ENCODE measurements at places on chromosomes 1 and 21. TPM values are rescaled to one million over a fixed set of nuclear protein-coding genes. Genes with fewer than 3 reads are reported as not detected.

Gene XKR8
- 6.3 TPM for polyA plus RNA-seq

Gene SPAG17
- not detected for polyA plus RNA-seq

Gene SAMD13
- polyA plus RNA-seq, result 0.84 TPM

Gene AXDND1
- polyA plus RNA-seq, result not detected

Gene FCRLA
- 0.11 TPM for polyA plus RNA-seq

Gene MROH9
- not detected for polyA plus RNA-seq

Gene CDC42BPA
- polyA plus RNA-seq, result 15.7 TPM

- no peak for DNase-seq
Observed at GRCh38 chr1:106055855-106056254, 1000.6 kb upstream of the PRMT6 start.

DNA sequence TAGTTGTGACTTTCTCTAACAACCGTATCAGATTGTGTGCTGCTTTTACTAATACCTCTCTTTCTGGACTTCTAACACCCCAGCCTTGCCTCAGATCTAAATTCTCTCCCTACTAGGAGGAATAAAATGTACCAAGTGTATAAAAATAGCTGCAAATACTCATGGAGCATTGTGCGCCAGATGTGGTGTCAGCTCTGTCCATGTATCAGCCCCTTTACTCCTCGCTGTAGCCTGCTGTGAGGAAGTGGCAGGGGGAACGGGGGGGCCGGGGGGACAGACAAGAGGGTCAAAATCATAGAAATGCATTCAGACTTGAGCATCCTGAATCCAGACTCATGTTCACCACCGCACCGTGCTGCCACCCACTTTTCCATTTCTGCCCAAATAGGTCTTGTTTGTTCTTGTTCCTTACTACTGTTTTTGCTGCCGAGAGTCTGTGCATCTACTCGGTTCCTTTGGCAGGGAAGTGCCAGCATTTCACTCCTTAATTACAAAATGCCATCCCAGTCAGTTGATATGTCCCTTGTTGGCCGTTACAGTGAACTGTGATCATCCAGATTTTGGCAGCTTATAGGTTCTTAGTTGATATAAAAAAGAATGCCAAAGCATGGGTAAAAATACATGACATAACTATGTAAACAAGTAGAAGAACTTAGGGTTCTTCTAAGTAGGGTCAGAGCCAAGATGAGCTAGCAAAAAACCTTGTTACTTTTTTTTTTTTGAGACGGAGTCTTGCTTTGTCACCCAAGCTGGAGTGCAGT lies 76.4 kb downstream of the UBE4B start:
- DNase-seq, result no peak

- DNase-seq, result no peak
Observed at GRCh38 chr1:205015241-205015640, 27.8 kb upstream of the CNTN2 start.

DNA sequence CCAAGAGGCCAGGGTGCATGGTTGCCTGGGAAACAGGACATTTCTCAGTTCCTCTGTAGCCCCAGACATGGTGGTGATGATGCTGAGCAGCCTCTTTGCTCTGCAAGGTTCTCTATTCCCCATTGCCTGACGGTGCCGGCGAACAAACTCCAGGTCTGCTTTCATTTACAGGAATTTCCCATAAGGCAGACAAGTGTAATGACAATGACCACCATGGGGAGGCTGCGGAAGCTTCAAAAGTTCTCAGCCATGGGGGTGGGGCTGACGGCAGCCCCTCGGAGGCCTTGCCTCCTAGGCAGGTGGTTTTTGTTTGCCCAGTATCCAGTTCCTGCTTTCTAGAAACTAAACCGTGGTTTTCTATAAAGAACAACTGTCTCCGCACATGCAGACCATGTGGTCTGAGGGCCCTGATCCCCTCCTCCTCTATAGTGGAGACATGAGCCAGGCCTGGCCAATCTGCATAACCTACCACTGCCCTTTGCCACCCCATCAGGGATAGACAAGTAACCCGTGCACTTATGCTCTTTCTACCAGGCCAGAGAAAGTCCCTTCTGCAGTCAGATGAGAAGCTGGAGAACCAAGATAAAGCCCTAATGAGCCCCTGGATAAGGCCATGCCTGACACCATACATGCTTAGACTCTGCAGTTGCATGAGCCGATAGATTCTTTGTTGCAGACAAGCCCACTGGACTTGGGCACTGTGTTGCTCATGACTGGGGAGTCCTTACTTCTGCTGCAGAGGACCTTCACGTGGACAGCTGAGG lies 54.1 kb downstream of the LDLRAD2 start:
- no peak for DNase-seq

DNA sequence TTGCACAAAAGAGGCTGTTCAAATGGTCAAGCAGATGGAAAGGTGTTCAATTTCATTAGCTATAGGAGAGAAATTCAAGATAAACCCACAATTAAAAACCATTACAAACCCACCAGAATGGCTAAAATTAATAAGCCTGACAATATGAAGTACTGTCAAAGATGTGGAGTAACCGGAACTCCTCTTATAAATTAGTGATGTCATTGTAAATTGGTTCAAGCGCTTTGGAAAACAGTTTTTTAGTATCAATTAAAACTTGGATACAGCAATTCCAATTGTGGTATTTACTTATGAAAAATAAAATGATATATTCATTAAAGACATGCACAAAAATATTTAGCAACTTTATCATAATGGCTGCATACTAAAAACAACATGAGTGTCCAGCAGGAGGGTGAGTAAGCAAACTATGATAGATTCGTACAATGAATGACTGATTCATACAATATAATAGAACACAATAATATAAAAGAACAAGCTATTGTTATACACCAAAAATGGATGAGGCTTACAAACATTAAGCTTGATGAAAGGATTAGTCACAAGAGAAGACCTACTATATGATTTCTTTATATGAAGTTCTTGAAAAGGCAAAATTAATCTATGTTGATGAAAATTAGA lies 38.4 kb upstream of the FGGY start:
- DNase-seq, result no peak

GRCh38 chr1:119767486-119767885 lies 1.2 kb downstream of the HMGCS2 start:
- no peak for DNase-seq

DNA sequence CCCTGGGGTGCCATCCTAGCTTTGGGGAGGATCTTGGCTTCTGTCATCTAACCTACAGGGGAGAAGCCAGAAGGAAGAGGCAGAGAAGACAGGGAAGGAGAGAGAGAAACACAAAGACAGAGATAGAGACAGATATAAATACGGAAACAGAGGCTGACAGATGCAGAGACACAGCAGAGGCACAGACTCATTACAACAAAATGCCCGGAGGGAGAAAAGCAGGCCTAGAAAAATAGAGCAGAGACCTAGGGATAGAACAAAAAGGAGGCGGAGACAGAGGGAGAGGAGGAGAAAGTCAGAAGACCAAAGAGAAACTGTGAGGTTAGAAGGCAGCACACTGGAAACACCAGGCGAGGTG lies 1.9 kb downstream of the PEAR1 start:
- no peak for DNase-seq

- DNase-seq, result peak; percentile 63
Observed at GRCh38 chr1:165416876-165417275, 28.1 kb downstream of the RXRG start.

DNA sequence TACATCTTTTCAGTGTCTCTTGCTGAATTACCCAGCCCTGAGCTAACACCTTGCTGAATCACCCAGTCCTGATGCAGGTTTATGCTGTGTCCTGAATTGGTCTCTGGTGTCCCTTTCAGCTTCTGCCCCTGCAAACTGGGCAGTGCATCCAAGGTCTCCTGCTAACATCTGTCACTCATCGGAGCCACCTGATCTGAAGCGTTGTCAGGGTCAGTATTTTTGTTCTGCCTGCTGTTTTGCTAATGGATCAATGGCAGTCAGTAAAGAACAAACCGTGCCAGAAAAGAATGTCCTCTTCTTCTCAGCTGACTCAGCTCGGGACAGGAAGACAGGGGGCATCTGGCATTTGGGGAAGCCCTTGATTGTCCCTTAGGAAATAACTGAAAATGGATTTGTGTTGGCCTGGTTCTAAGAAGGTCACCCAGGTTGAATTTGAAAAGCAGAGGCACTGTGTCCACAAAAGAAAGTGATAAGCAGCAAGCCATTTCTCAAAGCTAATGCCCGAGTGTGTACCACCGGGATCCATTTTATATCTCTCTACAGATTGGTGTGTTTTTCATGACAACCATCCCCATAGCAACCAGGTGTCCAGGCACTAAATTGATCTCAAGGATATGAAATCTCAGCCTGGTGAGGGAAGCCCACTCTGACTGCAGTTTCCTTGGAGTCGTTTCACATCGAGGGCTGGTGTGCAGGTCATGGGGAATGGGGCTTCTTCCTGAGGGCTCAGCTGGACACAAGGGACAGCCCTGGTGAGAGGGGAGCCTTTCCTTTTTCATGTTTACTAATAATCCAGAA lies 109.7 kb upstream of the IRF2BP2 start:
- DNase-seq, result no peak

GRCh38 chr1:111599781-111600693 lies 19.6 kb upstream of the RAP1A start:
- no peak for DNase-seq

DNA sequence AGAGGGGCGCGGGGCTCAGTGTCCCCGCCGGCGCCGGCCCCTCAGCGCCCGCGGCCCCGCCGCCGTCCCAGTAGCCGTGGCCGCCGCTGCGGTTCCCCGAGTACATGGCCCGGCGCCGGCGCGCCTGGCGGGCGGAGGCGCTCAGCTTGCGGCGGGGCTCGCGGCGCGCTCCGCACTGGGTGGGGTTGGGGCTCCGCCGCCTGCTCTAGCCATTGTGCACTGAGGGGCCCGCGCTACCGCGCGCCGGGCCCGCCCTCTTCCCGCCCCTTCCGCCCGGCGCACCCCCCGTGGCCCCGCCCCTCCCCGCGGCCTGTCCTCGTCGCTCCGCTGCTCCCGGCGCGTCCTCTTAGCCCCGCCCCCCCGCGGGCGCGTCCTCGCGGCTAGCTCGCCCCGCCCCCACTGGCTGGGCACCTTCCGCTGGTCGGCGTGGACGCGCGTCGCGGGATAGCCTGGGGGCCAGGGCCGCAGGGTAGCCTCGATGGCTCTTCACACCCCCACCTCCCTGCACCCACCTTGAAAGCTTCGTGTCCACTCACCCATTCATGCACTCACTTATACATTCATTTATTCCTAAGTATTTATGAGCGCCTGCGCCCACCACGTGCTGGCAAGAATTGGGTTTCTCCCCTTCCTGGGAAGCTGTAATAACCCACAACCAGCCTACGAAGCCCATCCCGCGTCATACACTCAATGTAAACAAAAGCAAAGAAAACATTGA lies at the start of the genes CHML and OPN3:
Gene CHML, minus strand, starts transcription at position 221 of the 718 bp plus-strand sequence. CDS start 4,603 bp downstream, outside the sequence.
Gene OPN3, minus strand, starts transcription at position 221 of the 718 bp plus-strand sequence. Its CDS starts 115 bp downstream, at position 106.
- DNase-seq, result peak; percentile 95

GRCh38 chr1:65467536-65467935 lies 47.1 kb downstream of the LEPR start:
- no peak for DNase-seq

DNA sequence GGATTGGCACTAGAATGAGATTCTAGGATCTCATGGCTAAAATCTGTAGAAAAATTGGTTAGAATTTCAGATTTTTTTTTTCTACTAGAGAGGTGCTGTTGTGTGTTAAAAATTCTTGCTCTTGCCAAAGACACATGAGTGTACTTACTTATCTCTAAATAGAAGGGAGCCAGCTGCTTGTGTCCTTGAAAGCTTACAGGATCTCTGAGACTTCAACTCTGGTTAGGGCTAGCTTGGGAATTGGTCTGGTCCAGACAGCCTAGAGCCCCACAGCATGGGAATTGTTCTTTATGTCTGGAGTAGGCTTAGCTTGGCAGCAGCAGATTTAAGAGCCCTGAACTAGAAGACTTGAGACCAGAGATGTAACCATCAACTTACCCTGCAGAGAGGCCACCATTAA lies 37.3 kb downstream of the MACO1 start:
- no peak for DNase-seq

- no peak for DNase-seq
Observed at GRCh38 chr1:154778275-154778674, 91.8 kb downstream of the KCNN3 start.

- no peak for DNase-seq
Observed at GRCh38 chr1:3687504-3687903, 35.2 kb downstream of the TP73 start.

DNA sequence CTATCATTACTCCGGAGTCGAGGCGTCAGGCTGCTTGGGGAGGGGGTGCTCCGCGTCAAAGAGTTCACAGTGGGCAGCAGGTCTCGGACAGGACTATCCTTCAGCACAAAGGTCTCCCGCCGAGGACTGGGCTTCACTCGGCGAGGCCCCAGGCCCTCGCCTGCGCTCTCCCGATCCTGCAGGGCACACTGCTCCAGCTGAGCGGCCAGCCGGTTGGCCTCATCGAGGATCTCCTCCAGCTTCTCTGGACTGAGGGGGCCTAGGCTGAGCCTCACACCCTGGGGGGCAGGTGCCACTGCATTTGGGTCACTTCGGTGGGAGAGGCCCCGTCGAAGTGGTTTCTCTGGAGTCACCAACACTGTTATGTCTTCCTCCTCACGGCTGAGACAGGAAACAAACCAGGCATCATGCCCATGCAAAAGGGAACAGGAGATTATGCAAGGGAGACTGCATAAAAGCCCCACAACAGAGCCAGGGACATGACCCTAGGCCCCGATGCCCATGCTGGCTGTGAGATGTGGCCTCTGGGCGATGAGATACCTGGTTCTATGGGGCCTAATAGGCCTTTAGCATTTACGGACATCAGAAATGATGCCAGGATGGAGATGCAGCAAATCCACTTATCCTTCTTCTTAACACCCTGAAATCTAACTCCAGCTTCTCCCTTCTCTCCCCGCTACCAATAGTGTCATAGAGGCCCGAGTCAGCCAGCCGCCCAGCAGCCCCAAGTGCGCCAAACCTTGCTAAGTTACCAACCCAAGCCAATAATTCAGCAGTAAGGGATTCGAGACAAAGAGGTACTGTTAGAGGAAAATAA lies 1.1 kb downstream of the PSRC1 start:
- no peak for DNase-seq

DNA sequence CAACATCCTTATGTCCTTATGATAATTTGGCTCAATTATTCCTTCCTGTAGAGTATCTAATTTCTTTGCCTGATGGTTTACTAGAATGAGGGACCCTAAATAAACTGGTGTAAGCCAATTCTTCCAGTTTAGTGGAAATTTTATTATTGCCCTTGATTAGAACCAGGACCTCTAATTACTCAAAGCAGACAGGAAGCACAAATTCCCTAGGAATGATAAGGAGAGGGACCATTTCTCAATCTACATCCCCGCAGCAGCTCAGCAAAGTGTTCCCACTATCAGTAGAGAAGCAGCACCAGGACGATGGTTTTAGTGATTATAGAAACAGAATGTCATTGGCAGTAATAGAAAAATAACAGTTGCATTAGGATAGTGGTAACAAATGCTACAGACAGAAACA lies 97.1 kb downstream of the PLPPR4 start:
- DNase-seq, result no peak

DNA sequence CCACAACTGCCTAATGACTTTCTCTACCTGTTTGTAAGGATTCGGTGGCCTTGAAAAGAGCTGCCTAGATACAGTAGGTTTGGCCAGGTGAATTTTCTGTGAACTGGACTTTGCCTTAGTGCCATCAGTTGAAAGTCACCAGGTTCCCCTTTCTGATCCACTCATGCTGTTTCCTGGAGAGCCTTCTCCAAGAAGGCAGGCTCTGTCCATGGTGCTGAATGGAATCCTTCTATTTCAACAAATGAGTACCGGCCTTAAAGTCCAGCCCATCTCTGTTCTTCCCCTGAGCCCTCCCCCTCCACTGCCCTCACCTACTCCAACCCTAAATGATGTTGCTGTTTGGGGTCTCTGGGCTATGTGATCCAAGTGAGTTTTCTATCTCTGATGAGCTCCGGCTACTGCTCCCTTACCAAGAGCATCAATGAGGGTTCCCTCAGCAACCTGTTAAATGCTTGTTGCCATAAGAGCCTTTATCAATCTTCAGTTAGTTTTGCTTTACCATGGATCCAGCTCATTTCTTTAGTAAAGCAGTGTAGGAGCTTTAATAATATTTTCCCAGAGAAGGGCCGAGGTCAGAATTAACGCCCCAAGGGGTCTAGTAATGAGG lies 500.4 kb downstream of the PTPRU start:
- no peak for DNase-seq

Measured in heart left ventricle (tissue), 16 donors.